ENCODE measurements at places on chromosomes 13 and 19.
A peak's percentile ranks its signal among the peaks of the same experiment; 100 is the strongest.

DNA sequence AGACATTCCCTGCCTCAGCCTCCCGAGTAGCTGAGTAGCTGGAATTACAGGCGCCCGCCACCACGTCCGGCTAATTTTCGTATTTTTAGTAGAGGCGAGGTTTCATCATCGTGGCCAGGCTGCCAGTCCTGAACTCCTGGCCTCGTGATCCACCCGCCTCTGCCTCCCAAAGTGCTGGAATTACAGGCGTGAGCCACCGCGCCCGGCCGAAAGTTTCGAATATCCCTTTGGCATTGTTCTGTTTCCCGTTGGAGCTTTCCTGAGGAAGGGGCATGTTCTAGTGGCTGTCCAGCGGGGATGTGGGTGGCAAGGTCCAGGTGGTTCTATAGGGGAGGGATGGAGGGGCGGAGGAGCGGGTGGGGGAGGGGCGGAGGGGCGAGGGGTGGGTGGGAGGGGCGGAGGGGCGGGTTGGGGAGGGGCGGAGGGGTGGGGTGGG, 2.1 kb upstream of the BSG start:
- no peak for DNase-seq

DNA sequence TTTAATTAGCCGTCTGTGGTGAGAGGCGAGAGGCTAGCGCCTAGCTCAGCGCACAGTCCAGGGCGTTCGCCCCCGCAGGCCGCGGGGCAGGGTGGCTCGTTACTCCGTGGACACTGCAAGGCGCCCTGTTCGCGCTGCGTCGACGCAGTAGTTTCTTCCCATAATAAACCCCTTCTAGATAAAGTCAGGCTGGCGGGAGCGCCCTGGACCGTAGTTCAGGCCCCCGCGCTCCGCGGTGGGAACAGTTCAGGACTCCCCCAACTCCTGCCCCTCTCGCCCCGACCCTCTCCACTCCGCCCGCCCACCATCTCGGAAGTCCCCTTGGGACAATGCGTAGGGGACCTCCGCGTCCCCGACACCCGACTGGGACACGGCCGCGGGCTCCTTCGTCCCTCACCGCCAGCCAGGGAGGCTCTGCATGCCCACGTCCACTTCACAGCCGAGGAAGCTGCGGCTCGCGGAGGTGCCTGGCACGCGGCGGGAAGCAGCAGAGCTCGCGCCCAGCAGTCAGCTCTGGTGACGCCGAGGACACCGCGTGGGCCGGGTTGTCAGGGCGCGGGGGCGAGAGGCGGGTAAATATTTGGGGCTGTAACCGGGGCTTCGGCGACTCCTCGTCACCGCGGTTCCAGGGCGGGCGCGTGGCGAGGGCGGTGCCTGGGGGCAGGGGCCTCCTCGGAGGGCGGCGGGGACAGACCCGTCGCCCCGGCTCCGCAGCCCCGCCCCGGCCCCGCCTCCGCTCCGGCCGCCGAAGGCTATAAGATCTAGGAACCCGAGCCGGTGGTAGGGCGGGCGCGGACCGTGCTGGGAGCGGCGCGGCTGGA, at the start of gene RGCC:
RGCC (plus strand) TSS at position 783 of the 821 bp plus-strand sequence. CDS start 158 bp downstream, outside the sequence.
- DNase-seq, result peak; percentile 79

DNA sequence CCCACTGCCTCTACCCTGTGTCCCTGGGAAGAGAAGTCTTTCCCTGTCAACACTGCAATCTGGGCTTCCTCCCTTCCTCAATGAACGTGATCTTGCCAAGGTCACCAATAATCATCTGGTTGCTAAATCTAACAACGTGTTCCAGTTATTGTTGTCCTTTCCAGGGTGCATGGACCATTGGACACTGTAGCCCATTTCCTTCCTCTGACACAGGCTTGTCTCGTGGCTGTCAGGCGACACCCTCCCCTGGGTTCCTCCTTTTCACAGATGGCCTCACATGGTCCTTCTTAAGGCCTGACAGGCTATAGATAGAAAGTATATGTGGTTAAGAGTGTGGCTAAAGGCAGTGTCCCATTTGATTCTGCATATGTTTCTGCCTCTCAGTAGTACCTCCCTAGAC, 67.7 kb upstream of the STARD13 start:
- no peak for DNase-seq

GRCh38 chr19:30682999-30683536, 310.9 kb downstream of the ZNF536 start:
- DNase-seq, result peak; percentile 30

DNA sequence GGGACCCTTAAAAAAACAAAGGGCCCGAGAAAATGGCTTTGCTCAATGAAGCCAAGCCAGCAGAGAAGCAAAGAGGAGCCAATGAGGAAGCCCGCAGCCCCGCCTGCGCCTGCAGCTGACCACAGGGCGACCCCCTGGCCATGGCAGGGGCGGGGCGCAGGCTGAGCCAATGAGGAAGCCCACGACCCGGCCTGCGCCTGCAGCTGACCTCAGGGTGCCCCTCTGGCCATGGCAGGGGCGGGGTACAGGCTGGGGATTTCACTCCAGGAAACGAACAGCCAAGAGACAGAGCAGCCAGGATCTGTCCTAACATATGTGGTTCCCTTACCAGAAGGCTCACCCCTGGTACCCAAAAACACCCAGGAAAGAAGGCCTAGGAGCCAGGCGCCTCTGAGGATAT, 101.4 kb downstream of the STK24 start:
- no peak for DNase-seq

- no peak for DNase-seq
These were observed 148.1 kb downstream of the DNAJC15 start for GRCh38 chr13:43171489-43171888.
